ENCODE measurements at places on chromosomes 7 and 10. TPM values are rescaled to one million over a fixed set of nuclear protein-coding genes. Genes with fewer than 3 reads are reported as not detected.

DNA sequence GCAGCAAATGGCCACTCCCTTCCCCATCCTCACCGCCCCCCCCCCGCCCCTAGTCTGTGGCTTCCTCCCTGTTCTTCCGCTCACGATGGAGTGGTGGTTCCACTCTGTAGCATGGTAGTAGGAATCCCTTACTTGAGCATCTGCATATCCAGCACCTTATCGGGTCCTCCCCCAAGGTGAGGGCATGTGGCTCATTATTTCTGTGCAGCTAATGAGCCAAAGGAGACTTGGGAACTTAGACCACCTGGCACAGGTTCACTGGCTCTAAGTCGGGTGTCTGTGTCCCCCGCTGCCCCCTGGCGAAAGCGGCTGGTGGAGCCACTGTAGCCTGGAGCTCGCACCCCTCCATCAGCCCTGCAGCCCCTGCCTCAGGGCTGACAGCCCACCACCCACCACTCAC, 22.8 kb upstream of the GPR26 start:
- DNase-seq, result peak; percentile 17

DNA sequence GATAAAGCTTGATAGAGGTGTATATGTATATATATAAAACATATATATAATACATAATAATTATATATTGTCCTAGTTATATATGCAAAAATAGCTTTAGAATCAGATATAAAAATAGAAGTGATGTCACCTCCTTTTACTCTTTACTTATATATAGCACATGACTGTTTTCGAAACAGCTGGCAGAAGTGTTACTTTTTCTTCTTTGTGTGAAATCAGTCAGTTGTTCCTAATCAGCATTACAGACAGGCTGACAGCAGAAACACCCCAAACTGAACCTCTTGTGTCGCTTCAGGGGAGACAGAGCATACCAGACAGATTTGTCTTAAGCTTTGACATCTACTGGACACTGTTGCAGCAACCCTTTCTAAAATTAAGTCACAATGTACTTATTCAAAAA, 684.9 kb upstream of the CELF2 start:
- no peak for DNase-seq

DNA sequence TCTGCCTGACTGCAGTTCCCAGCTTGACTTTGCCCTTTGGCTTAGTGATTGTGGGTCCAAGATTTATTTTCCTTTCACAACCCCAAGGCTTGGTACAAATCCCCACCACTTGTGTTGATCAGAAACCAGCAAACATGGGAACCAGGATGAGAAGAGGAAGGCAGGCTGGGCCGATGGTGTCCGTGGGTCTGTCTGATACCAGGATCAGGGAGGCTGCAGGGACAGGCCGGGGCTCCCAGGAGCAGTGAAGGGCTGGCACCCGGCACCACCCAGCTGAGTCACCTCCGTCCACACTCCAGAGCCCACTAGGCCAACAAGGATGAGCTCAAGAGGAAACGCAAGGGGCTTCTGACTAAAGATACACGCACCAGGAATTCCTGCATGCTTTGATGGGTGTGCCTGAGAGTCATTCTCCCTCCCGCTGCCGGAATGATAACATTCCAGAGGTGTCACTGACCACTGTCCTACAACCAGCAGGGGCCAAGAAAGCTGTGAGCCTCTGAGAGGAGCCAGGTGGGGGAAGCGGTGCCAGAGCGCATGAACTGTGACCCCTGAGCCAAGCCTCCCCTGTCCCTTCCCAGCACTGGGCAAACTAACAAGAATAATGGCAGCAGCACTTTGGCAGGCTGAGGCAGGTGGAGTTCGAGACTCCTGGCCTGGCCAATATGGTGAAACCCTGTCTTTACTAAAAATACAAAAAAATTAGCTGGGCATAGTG, 29.2 kb upstream of the PROSER2 start:
- DNase-seq, result no peak

DNA sequence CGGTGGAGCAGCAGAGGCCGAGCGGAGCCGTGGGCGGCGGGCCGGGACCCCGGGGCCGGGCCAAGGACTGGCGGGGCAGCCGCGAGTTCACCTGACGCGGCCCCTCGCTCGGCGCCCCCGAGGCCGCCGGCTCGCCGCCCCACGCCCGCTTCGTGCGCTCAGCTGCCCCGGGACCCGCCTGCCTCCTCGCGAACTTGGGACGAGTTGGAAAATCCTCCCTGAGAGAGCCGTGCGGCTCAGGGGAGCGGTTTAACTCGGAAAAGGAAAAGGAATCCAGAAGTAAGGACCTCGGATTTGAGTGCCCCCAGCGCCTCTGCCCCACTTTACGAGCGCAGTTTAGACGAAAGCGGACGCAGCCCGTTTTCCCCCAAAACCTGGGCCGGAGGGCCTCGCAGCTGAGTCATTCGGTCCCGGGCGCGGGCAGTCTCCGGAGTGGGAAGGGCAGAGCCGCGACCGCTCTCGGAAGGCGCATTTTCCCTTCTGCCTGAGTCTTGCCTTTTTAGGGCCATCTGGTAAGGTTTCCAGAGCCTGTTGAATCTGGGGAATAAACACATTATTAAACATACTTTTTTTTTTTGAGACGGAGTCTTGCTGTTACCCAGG, 744 bp downstream of the CREM start:
- peak; percentile 68 for DNase-seq

- DNase-seq, result no peak
These were observed 117.8 kb upstream of the MYO3A start for GRCh38 chr10:25815999-25816768.

The FOXP2 gene
- total RNA-seq, result 13.5 TPM

The TUBAL3 gene
- total RNA-seq, result not detected
